Pericardium fibroblast (primary cell): ENCODE measurements at places on chromosomes 5 and 9. TPM values are rescaled to one million over a fixed set of nuclear protein-coding genes. Genes with fewer than 3 reads are reported as not detected.

The SVEP1 gene
- 139 and 162 TPM in 2 replicates for total RNA-seq

The LRRTM2 gene
- total RNA-seq = not detected in 2 replicates

The SLC34A1 gene
- not detected in 2 replicates for total RNA-seq

The SLC36A2 gene
- not detected in 2 replicates for total RNA-seq

The GFI1B gene
- not detected in 2 replicates for total RNA-seq

The CCDC192 gene
- total RNA-seq = 0.93 and 2.0 TPM in 2 replicates

The SPARC gene
- 4,412 and 6,097 TPM in 2 replicates for total RNA-seq

The LTC4S gene
- 34.0 and 76.1 TPM in 2 replicates for total RNA-seq

The ORM2 gene
- total RNA-seq = not detected in 2 replicates

The INSL6 gene
- total RNA-seq = not detected in 2 replicates

The FBP2 gene
- not detected in 2 replicates for total RNA-seq

The MLANA gene
- not detected in 2 replicates for total RNA-seq

The LCN15 gene
- not detected in 2 replicates for total RNA-seq

The DNAI1 gene
- total RNA-seq = not detected in 2 replicates

The SURF2 gene
- total RNA-seq = 19.5 and 24.9 TPM in 2 replicates

The HTR1A gene
- not detected in 2 replicates for total RNA-seq

The UBLCP1 gene
- 23.6 and 30.0 TPM in 2 replicates for total RNA-seq

The QRFP gene
- not detected in 2 replicates for total RNA-seq

The PCDHGB7 gene
- 8.3 and 12.5 TPM in 2 replicates for total RNA-seq

The SPINK13 gene
- total RNA-seq = not detected in 2 replicates

The NUTM2F gene
- total RNA-seq = not detected in 2 replicates

The FST gene
- 12.3 and 31.0 TPM in 2 replicates for total RNA-seq

The ERGIC1 gene
- total RNA-seq = 149 and 156 TPM in 2 replicates

The AIF1L gene
- 1.2 and 2.5 TPM in 2 replicates for total RNA-seq

The LHFPL2 gene
- 26.8 and 35.0 TPM in 2 replicates for total RNA-seq

The FBP1 gene
- total RNA-seq = 0.12 TPM in 1 of 2 replicates, not detected in the other

The CCL27 gene
- 0.12 TPM in 1 of 2 replicates, not detected in the other for total RNA-seq

The SLC46A2 gene
- total RNA-seq = not detected in 2 replicates

The AFAP1L1 gene
- total RNA-seq = 17.1 and 23.3 TPM in 2 replicates
